ENCODE measurements at places on chromosomes 3 and 15.
A peak's percentile ranks its signal among the peaks of the same experiment; 100 is the strongest.

DNA sequence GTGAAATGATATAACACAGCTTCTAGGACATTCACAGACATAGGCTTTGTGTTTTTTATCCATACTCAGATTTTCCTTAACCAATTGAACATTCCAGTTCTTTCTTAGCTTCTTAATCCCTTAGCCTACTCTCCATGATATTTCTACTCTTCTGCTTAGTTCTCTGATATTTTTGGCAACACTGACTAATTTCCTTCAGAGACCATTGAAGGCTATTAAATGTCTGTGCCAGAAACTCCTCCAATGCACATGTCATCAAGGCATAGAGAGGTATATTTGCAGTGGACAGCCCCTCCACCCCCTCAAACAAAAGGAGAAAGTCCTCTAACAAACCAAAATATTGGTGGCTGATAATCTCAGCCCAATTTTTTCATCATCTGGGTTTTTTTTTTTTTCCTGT lies 105.9 kb upstream of the TSC22D2 start:
- DNase-seq, result no peak

DNA sequence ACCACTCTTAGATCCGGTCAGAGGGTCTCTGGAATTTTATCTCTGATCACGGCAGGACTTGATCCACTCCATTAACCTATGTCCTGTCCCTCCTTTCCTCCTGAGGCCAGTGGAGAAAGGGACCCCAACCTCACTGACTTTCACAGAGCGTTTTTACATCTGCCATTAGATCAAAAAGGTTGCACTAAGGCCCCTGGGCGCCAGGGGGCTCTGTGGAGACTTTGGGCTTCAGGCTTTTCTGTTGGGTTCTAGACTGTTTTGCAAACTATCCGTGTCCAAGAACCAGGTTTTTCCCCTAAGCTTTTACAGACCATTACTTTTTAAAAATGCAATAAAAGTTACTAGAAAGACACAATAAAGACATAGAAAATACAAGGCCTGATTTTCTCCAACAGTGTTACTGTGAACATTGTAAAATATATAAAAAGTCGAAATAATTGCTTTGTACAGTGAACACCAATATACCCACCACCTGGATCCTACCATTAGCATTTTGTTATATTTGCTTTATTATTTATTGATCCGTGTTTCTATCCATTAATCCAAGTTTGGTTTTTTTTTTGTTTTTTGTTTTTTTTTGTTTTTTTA lies 159.7 kb downstream of the POLR2M start:
- DNase-seq, result peak; percentile 75

- peak; percentile 62 for DNase-seq
Observed at GRCh38 chr3:129974833-129975704, 549 bp downstream of the TRH start.

GRCh38 chr3:136044980-136045745 lies 79.6 kb downstream of the PPP2R3A start:
- DNase-seq, result no peak

GRCh38 chr15:46177219-46177618 lies 542.4 kb downstream of the SQOR start:
- no peak for DNase-seq

DNA sequence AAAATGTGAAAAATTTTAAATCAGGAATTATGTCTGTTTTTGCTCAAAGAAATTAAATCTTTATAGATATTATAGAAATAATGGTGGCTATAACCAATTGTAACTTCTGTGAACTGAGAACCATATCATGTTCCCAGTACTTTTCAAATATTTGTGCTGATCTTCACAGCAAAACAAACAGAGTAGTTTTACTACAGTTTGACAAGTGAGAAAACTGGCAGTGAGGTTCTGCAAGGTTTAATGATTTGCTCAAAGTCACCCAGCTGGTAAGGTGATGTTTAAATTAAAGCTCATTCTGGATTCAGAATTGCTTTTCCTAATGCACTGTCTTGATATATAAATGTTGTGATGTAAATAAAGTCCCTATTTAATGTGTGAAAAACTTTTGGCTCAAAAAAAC lies 22.0 kb upstream of the SPTSSB start:
- no peak for DNase-seq

- DNase-seq, result no peak
Observed at GRCh38 chr3:130870423-130870822, 23.5 kb upstream of the ATP2C1 start.

GRCh38 chr15:68431037-68431791 lies 749 bp downstream of the ITGA11 start:
- DNase-seq, result peak; percentile 49

DNA sequence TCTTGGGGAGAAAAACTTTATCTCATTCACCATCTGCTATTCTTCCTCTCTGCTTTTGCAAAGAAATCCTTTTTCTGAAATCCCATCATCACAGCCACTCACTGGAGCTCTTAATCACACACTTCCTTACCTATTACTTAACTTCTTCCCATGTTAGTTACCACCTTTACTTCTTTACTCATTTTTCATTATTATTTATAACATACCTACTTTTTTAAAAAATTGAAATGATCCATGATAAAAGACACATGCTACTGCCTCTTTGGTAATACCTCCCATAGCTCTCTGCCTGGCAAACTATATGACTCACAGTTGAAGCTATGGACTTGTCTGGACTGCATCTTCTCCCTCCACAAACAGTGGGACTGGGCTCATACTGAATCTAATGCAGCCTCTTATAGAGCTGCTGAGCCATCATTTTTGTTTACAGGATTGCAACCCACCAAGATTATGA lies 150.3 kb downstream of the TNIK start:
- DNase-seq, result no peak

DNA sequence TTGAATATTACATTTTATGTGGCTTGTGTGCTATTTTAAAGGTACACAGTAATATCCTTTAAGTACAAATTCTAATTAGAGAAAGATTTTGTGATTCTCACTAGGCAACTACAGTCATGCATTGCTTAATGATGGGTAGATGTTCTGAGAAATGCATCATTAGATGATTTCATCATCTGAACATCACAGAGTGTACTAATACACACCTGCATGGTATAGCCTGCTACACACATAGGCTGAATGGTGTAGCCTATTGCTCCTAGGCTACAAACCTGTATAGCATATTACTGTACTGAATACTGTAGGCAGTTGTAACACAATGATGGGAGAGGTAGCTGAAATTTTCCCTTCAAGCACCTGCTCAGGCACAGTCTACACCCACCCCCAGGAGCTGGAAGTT lies 217.4 kb upstream of the EOMES start:
- no peak for DNase-seq

DNA sequence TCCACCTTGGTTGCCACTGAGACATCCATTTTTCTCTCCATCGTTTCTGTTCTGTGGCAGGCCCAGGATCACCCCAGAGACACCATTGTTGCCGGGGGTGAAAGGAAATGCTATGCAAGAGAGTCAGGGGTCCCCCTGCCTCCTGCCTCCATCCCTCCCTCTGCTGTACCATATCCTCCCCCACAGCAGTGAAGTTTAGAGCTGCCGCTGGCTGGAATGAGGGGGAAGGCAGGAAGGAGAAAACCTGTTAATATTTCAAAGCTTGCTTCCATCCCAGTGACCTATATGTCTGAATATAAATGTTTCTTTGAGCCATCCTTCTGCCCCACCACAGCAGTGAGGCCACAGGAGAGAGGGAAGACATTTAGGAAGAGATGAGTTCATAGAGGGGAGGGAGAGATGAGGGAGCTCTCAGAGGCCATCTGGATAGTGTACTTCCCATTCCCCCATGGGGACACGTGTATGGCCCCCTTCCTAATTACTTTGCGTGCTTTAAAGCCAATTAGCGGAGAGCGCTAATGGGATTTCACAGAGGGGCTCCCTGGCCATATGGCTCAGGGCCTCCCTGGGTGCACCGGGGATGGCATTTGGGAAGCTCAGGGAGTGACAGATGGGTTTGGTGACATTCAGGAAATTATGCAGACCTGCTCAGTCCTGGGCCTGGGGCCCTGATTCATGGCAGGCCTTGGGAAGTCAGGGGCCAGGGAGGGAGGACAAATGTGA lies 40.4 kb upstream of the CHRNB4 start:
- no peak for DNase-seq

- DNase-seq, result no peak
Observed at GRCh38 chr3:196406811-196407470, 25.3 kb downstream of the UBXN7 start.

GRCh38 chr3:161175506-161175905 lies 45.6 kb upstream of the NMD3 start:
- no peak for DNase-seq

DNA sequence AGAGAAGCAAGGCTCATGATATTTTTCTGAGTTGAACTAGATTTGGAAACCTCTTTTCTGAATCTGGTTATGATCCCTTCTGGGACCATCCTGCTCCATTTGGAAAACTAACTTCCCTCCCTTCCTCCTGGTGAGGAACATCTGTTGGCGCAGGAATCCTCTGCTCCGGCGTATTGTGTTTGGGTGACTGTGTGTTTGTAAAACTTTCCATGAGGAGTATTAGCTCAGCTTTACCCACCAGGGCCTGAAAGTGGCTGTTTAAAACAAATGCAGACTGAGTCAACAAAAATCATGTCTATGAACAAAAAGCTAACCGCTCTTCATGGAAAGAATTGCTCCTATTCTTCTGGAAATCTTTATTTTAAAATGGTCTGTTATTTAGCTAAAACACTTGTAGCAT lies 17.7 kb downstream of the STARD9 start:
- DNase-seq, result no peak

- no peak for DNase-seq
Observed at GRCh38 chr3:29426302-29427226, 145.7 kb downstream of the RBMS3 start.

DNA sequence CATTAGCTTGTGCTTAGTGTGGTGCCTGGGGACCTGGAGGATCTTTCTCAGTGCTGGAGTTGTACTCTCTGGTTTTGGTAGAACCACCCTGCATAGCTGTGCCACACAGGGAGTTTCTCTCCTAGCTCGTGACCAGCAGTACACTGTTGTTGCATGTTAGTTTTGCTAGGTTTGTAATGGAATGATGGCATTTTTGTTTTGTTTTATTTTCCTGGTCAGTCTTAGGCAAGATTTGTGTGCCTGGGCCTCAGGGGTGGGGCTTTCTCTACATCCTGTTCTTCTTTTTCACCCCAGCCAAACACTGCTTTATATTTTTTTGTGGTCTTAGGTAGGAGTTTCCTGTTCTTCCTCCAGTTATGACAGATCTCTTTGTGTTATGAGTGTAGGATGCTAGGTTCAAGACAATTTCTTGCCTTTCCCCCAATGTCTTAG lies 534.5 kb upstream of the KCNMB2 start:
- peak; percentile 69 for DNase-seq

GRCh38 chr3:62133015-62133414 lies 240.3 kb downstream of the FEZF2 start:
- DNase-seq, result no peak

- DNase-seq, result peak; percentile 72
Observed at GRCh38 chr3:96813134-96813819, 1.1 kb upstream of the EPHA6 start.

GRCh38 chr3:172153335-172153861 lies 114.0 kb downstream of the FNDC3B start:
- DNase-seq, result peak; percentile 69

- no peak for DNase-seq
Observed at GRCh38 chr3:109973733-109974132, 636.4 kb upstream of the DPPA4 start.

GRCh38 chr15:100759106-100759505 lies 120.5 kb upstream of the ALDH1A3 start:
- no peak for DNase-seq

DNA sequence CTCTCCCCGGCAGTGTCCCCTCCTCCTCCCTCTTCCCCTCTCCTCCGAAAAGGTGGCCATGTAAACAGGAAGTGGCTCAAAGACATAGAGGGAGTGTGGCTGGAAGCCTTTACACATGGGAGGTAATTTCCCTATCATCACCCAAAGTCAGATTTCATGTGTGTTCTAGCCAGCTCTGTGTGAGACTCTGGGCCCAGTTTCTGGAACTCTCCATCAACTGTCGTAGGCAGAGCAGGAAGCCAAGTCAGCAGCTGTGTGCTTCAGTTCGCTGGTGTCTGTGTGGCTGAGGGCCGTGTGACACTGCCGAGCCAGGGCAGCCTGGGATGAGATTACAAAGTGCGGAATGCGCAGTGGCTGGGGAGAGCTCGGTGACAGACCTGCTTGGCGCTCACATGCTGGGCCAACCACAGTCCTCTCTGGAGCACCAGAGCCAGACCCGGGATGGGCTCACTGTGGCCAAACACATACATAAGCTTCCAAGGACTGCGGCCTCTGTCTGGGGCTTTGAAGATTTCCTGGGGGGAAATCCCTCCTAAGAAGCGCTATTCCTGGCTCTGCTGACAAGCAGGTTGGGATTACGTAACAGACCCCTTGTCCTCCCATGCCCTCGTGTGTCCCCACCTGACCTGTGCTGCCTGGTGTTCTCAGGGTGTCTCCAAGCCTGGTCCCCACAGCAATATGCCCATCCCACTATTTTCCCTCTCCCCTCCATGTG lies 50.7 kb downstream of the UMPS start:
- DNase-seq, result no peak

DNA sequence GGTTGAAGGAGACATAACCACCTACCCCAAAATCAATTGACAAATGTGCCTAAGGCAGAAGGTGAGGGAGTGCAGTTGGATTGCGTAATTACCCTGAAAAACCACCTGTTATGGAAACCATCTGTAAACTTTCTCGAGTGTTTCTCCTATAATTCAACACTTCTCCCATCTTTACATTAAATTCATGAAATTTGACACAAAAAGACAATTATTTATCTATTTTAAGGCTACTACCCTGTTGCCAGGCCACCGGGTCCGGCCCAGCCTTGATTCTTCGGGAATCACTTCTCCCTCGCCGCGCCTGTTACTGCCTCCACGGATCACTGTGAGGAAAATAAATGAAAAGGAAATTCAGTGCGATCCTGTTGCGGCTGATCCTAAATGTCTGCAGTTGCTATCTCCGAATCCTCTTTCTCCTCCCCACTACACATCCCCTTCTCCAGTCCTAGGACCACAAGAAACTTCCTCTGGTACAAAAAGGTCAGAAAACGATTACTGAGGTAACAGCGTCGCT lies 646 bp downstream of the IQCB1 start:
- no peak for DNase-seq

DNA sequence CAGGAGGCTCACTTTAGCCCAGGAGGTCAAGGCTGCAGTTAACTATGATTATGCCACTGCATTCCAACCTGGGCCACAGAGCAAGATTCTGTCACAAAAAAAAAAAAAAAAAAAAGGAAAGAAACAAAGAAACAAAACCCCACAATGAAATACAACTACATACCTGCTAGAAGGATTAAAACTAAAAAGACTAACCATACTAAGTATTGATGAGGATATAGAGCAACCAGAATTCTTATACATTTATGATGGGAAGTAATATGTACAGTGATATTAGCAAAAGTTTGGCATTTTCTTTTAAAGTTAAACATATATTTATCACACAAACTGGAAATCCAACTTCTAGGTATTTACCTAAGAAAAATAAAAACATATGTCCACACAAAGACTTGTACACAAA lies 40.2 kb upstream of the FOXB1 start:
- DNase-seq, result no peak

Measured in activated CD8-positive, alpha-beta memory T cell treated with anti-CD3 and anti-CD28 coated beads for 24 hours (primary cell).